ENCODE measurements at places on chromosomes 2 and 18.

GRCh38 chr2:112758711-112759110, 5.7 kb downstream of the CKAP2L start:
- DNase-seq = no peak

GRCh38 chr2:171432969-171433762, 624 bp downstream of the METTL8 start:
- peak; percentile 46 for DNase-seq

- no peak for DNase-seq
These were observed 288.6 kb downstream of the SETBP1 start for GRCh38 chr18:44969214-44969795.

- DNase-seq = no peak
These were observed 30.2 kb downstream of the KLHL14 start for GRCh38 chr18:32742579-32742978.

- no peak for DNase-seq
These were observed 59.3 kb downstream of the MYL12B start for GRCh38 chr18:3321133-3321812.

- no peak for DNase-seq
These were observed 33.9 kb upstream of the GLS start for GRCh38 chr2:190846746-190847145.

DNA sequence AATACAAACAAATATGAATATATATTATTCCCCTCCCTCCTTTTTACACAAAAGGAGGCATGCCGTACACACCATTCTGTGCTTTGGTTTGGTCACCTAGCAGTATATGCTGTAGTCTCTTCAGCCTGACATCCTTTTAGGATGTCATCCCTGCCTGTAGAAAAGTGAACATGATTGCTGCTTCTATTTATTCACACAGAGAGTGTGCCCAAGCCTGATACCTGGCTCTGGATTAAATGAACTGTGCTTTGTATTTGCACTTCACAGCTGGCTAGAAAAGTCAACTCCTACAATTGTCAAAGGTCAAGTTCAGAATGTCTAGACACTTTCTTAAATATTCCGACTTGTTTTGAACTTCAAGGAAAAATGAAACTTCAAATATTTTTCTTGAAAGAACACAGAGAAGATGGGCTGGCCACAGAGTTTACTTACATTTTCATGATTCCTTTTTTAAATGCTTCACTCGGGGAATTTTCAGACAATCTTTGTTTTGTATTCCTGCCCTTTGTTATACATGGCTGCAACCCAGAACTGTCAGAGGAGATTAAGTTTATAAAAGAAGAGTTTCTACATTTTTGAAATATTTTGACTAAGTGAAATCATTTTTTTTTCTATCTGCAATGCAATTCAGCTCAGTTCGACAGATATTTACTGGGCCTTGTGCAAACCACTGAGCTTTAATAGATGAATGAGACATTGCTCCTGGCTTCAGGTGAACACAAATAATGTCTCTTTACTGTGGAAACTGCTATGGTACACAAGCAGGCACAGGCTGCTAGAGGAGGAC, 33.5 kb downstream of the DAPL1 start:
- DNase-seq = no peak

DNA sequence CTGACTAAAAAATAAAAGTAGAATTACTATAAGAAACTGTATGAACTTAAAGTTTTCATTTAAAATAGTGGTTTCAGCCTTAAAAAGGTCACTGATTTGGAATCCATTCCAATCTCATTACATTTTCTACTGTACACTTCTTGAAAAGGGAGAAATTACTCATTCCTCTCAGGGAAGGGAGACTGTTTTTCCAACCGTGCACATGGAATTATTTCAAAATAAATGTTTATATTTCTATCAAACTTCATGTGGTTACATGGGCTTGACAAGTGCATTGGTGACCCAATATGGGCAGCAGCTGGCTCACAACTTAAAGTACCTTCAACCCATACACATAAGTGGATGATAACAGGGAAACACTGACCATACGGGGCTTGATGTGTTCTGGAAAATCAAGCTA, 324.5 kb upstream of the THUMPD2 start:
- no peak for DNase-seq

DNA sequence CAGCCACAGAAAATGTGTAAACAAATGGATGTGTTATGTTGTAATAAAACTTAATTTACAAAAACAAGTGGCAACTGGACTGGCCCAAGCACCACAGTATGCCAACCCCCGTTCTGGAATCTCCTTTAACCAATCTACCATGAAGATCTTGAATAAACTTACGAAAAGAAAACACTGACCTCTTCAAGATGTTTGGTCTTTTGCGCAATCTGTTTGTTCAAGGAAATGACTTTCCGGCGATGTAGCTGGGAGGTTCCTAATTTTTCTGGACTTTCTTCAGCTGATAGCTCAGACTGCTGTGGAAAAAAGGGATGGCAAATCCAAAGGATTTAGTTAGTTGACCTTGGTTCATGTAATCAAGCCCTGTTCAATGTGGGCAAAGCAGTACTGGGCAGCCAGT, 55.7 kb downstream of the CCDC93 start:
- DNase-seq = no peak

Data from GM06990 (cell line).